ENCODE measurements at places on chromosomes 3 and 15.

- no peak for DNase-seq
Observed at GRCh38 chr3:187521546-187521945, 148.6 kb downstream of the SST start.

- DNase-seq, result no peak
Observed at GRCh38 chr15:63539521-63539920, 35.1 kb downstream of the USP3 start.

DNA sequence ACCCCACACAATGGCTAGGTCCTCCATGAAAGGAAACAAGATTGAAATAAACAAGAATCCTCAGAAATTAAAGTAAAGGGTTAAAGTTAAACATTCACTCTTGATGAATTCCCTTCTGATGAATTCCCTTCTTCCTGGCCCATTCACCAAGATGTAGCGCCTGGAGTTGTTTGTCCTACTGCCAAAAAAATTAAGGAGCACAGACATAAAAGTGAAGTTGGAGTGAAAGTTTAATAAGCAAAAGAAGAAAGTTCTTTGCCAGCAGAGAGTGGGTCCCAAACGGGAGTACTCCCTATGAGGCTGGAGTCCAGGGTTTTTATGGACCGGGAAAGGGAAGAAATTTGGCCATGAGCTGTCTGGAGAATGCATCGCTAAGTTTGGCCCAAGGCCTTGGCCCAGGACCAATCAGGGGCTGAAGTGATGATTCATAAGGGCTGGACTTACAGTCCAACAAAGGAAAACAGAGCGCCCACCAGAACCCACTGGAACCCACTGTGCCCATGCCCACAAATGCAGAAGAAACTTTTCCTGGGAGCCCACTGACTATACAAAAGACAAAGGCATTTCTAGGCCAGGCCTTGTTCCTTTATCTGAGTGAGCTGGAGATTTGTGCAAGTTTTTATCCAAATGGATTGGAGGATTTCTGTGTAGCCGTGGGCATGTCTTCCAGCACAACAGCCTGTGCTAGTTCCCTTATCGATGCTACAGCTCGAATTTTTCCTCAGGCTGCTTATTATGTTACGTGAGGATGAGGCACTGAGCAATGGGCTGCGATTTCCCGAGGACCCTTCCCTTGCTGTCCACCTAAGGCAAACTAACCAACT, 1561.6 kb downstream of the OTOL1 start:
- DNase-seq, result no peak

DNA sequence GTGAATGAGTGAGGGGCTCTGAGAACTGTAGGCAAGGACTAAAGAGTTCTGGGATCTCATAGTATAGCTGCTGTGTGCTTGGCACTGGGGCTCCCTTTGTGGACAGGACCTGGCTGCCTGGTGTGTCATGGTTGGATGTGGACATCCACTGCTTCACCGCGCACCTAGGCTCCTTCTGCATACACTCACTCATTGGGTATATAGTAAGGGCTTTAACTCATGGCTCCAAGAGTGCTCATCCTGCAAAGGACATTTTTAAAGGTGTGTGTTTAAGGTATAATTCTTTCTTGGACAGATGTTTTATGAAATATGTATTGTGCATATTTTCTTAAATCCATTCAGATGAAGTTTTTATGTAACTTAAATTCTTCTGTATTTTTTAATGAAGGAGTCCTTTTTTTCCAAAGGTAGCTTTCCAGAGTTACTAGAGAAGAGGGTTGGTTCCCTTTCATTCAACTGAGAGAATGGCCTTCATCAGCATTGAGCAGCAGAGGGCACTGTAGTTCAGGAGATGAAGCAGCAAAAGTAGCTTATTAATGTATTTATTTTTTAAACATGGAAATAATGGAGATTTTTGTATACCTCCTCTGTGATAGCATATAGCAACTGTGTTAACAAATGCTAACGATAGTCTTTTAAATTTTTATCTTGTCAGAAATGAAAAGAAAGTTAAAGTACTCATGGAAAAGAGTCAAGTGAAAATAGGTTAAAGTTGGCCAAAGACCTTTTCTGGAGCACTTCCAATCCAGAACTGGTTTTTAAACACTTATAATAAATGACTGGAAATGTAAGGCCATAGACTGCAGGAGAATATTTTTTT, 25.2 kb downstream of the OXNAD1 start:
- DNase-seq, result peak; percentile 51

GRCh38 chr15:92142242-92143232, 251.1 kb upstream of the ST8SIA2 start:
- no peak for DNase-seq

DNA sequence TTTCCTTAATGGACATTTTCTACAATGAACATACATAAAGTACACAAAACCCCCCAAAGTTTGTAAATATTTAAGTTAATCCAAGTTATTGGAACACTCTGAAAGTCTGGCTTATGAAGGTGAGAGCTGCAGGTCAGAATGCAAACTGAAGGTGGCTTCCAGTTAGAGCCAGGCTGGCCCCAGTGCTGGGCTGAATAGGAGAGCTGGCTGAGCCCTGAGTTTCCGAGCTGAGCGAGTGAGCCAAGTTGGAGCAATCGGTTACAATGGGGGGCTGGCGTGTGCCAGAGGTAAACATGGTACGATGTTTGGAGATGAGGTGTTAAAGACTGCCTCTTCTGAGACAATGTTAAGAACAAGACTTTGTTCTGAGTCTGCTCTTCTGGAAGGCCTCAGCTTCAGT, 230.8 kb upstream of the MCTP2 start:
- peak; percentile 32 for DNase-seq

DNA sequence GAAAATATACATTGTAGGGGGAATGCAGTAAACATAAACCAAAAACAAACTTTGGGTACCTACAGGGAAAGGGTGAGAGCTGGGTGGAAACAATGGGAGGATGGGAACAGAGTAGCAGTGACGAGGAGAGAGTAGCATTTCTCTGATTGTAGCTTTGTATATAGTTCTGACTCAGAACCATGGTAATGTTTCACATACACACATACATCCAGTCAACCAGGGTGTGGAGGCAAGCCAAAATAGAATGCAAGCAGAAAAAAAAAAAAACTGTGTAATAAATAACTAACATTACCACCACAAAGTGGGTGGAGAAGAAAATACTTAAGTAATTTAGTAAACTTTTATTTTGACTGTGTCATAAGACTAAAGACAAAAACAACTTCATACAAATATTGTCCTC, 27.2 kb downstream of the BCL2A1 start:
- DNase-seq, result no peak

DNA sequence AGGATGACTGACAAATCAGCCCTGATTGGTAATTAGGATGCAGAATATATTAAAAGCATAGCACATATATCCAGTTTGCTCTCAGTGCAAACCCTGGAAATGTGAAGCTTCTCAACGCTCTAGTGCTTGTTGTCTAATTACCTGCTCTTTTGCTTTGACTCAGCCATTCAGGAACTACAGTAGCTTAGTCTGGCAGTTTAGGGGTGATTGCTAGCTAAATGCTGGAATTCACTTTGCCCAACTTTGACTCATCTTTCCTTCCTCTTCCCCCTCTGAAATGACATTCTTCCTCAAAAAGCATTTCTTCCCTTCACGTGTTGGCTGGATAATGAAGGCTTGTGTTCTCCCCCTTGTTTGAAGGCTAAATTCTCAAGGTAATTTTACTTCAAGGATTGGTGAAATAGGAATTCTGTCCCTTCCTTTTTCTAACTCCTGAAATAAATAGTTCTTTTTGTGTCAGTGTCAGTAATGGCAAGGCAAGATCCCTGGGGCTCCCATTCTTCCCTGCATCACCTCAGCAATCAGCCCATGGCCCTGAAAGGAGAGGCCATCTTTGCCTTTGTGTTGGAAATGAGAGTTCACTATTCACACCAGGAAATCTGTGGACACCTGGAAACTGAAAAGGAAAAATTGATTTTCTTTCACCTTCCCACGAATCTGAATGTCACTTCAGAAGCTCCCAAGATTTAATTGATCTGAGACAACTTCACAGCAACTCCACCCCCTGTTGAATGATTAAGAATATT, 103.6 kb downstream of the ECT2 start:
- peak; percentile 42 for DNase-seq

DNA sequence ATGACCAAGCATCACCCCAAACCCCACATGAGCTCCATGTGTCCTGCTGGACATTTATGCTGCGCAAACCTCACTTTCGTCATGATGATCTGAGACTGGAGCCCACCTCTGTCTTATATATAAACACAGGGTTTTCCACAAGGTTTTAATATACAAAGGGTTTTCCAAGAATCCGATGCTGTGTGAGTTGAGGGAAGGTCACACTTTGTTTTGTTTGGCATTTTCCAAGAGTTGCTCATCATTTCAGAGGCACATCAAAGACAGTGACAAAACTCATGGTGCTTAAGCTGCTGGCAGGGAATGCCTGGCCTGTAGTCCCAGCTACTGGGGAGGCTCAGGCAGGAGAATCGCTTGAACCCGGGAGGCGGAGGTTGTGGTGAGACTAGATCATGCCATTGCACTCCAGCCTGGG, 20.0 kb downstream of the EFCC1 start:
- no peak for DNase-seq

GRCh38 chr15:70190965-70191364, 93.2 kb upstream of the TLE3 start:
- DNase-seq, result no peak

- no peak for DNase-seq
Observed at GRCh38 chr15:56887782-56888438, 30.5 kb upstream of the TCF12 start.

DNA sequence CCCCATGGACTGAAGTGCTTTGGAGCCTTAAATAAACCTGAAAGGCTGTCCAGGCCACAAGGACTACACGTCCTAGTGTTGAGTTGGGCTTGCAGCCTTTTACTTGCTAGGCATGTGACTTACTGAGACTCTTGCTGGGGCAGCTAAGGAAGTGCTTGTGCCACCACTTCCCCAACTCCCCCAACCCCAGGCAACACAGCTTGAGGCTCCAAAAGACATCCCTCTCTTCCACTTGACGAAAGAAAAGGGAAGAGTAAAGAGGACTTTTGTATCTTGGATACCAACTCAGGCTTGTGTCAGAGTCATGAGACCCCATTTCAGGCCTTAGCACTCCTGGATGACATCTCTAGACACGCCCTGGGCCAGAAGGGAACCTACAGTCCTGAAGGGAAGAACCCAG, 109.8 kb downstream of the XRN1 start:
- no peak for DNase-seq

- no peak for DNase-seq
Observed at GRCh38 chr3:127015282-127016042, 32.5 kb downstream of the PLXNA1 start.

Measured in WTC11 (cell line).